ENCODE measurements at places on chromosomes 2 and 18. TPM values are rescaled to one million over a fixed set of nuclear protein-coding genes. Genes with fewer than 3 reads are reported as not detected.

STARD6 gene
- total RNA-seq: not detected

CHRNG gene
- total RNA-seq: not detected

TSPYL6 gene
- total RNA-seq: not detected

THSD7B gene
- not detected for total RNA-seq

ATG9A gene
- 18.6 TPM for total RNA-seq

BIN1 gene
- total RNA-seq: 89.3 TPM

OST4 gene
- 676 TPM for total RNA-seq

CNOT9 gene
- total RNA-seq: 46.7 TPM

UGT1A5 gene
- not detected for total RNA-seq

CCDC150 gene
- total RNA-seq: 23.5 TPM

SMCHD1 gene
- total RNA-seq: 11.6 TPM

ZBTB7C gene
- total RNA-seq: 0.84 TPM

ALKAL2 gene
- total RNA-seq: 2.0 TPM

ACOXL gene
- 0.06 TPM for total RNA-seq

ANKRD62 gene
- total RNA-seq: not detected

AGXT gene
- not detected for total RNA-seq

GRCh38 chr18:33755391-33755790 is 177.4 kb downstream of the ASXL3 start:
- DNase-seq: no peak

GRCh38 chr2:15758848-15759247 is 167.2 kb downstream of the DDX1 start:
- no peak for DNase-seq

DNA sequence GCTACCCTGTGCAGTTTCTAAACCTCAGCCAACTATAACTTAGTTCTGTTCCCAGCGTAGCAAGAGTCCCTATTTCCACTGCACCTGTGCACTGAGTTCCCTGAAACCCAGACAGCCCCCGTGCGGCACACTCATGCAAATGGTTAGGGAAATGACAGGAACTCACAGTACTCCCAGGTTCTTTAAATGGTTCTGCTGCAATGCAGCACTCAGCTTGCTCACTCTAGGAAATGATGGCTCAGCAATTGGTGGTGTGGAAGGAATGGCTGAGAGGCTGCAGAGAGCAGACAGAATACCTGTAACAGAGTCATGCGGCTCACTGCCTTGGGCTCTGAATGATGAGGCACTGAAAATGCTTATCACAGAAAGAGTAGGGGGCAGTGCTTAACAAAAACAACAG is 143.0 kb downstream of the RAD51AP2 start:
- DNase-seq: no peak

DNA sequence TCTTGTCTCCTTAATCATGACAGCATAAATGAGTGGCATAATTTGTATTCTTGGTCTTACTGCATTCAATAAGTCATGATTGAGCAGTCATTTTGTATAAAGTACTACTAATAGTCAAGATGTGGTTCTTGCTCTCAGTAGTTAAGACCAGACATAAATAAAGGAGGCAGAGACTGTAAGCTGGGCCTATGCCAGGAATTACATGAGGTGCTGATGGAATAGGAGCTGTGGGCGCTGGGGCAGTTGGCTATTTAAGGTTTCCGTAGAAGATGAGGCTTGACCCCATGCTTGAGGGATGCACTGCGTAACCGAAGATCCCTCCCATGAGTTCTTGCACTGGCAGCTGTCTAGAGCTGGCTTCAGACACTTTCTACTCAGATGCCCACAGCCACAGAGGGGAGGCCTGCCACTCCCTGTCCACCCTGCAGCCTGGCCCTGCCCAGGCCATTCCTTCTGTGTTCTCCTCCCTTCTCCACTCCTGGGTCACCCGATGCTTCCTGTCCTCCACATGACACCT is 150.9 kb upstream of the REV1 start:
- DNase-seq: peak; percentile 83

GRCh38 chr2:172153156-172153555 is 50.5 kb upstream of the DLX2 start:
- no peak for DNase-seq

- DNase-seq: no peak
These were observed 38.4 kb downstream of the RNF144A start for GRCh38 chr2:6955511-6956136.

DNA sequence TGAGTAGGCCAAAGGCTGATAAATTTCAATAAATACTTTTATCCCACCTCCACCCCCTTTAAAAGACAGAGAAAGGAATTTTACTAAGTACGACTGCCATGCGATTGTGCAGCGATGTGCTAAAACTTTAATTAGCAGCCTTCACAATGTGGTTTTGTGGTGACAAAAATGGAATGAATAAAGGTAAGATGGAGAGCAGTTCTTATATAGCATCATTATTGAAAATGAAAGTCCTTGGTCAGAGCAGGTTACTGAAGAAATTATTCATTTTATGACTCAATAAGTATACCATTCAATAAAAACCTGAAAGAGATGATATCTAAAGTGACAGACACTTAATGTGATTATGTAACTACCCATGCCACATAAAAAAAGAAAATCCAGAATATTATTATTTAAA is 33.2 kb upstream of the MTIF2 start:
- no peak for DNase-seq

DNA sequence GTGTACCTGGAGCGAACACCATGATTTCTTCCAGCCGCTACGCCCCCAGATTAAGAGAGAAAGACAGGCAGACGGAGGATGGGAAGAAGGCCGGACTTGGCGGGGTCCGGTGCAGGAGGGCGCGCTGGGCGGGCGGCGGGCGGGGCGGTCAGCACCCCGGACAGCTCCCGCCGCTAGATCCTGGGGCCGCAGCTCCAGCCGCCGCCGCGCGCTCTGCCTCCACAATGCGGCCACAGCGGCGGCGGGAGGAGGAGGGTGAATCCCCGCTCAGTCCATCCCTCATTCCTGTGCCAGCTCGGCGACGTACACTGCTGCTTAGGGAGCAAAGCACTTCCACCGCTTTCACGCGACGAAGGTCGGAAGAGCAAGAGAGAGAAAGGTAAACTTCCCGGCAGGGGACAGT is at the start of gene AKAIN1:
Gene AKAIN1, minus strand, starts transcription at position 226 of the 403 bp plus-strand sequence. Its CDS starts 204 bp downstream, at position 22.
- DNase-seq: peak; percentile 65

GRCh38 chr2:71895320-71896161 is 252.1 kb downstream of the CYP26B1 start:
- DNase-seq: no peak

DNA sequence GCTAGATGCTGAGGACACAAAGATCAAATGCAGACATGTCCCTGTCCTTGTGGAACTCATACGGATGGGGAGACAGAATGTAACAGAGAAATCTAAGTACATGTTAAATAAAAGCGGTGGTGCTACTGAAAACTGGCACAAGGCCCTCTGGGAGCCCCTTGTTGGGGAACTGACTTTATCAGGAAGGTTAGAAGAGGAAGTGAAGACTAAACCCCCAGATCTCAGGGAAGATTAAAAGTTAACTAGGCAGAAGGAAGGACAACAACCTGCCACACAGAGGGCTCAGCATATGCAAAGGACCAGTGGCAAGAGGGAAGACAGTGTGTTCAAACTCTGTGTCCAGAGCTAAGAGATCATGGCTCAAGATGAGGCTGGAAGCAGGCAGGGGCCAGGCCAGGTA is 4.8 kb downstream of the CACNB4 start:
- DNase-seq: no peak

GRCh38 chr18:67381608-67382150 is 134.8 kb downstream of the DSEL start:
- DNase-seq: no peak

GRCh38 chr2:191516260-191516659 is 161.7 kb upstream of the NABP1 start:
- DNase-seq: no peak

- DNase-seq: no peak
These were observed 215.1 kb upstream of the THUMPD2 start for GRCh38 chr2:39994151-39994550.

- no peak for DNase-seq
These were observed 97.2 kb downstream of the B3GNT2 start for GRCh38 chr2:62293151-62293489.

GRCh38 chr2:163888591-163888990 is 152.8 kb upstream of the FIGN start:
- no peak for DNase-seq

DNA sequence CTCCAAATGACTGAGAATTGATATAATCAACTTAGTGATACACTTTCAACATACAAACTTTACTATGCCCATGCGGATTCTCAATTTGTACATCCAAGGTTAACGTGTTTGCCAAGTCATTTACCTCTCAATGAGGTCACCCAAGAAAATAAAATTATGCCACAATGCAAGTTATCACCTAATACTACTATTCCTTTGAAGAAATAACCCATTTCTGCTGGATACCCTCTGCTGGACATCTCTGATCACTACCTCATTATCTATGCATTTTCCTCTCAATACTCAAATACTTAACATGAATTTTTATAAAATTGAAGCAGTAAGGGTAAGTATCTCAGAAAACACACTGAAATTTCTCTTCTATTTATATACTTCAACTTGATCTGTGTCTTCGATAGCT is 12.7 kb downstream of the HNRNPLL start:
- DNase-seq: no peak

- no peak for DNase-seq
These were observed 19.2 kb downstream of the PTGR3 start for GRCh38 chr18:75189696-75190095.

DNA sequence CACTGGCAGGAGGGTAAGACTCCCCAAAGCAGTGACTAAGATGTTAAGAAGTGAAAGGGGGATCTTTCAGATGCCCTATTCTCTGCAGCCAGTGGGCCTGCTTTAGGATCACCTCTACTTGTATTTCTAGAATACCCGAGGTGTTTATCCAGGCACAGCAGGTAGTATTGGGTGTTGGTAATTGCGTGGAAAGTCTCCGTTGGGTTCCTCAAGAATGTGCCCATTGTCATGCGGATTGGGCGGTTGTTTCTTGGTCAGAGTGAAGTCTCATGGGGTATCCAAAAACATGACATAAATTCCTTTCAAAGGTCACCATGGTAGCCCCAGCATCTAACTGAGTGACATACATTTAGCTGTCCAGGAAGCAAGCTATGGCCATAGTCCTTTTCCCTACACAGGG is 308.8 kb downstream of the RPIA start:
- DNase-seq: no peak

- DNase-seq: no peak
These were observed 121.2 kb downstream of the TCF4 start for GRCh38 chr18:55466789-55467188.

DNA sequence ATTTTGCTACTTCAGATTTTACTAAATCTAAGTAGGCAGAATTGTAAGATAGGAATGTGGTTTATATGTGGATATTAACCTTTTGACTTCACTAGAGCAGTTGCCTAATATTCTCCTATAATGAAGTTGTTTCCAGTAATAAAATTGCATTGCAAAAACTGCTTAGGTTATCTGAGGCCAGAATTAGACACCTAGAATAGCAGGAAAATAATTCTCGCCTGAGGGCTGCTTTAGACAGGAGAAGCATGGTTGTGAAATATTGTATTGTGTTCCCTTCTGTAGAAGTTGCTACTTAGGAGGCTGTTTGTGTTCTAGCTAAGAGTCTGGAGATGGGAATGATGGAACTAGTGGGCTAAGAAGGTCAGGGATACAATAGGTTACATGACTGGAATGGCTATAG is 146.3 kb downstream of the PLCL1 start:
- DNase-seq: no peak

GRCh38 chr18:50183556-50183955 is 11.4 kb downstream of the MYO5B start:
- peak; percentile 41 for DNase-seq

GRCh38 chr2:142307616-142308115 is 176.8 kb upstream of the LRP1B start:
- DNase-seq: no peak

DNA sequence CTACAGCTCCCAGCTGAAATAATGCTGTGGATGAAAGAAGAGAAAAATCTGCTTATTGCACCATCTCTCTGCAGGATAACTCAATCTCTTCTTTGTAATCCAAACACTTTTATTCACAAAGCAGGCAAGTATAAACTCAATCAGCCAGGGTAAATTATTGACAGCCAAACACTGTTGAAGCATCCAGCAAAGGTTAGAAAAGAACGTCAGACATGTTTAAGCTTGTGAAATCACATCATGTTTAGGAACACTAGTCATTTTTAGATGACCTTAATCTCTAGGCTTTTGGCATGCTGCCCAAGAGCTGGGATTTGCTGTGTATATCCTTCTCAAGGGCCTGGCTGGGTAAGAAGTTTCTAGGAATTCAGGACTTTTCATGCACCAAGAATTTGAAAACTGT is 1148.1 kb upstream of the FANCL start:
- DNase-seq: peak; percentile 88

GRCh38 chr2:44535376-44535775 is 173.6 kb downstream of the CAMKMT start:
- no peak for DNase-seq

DNA sequence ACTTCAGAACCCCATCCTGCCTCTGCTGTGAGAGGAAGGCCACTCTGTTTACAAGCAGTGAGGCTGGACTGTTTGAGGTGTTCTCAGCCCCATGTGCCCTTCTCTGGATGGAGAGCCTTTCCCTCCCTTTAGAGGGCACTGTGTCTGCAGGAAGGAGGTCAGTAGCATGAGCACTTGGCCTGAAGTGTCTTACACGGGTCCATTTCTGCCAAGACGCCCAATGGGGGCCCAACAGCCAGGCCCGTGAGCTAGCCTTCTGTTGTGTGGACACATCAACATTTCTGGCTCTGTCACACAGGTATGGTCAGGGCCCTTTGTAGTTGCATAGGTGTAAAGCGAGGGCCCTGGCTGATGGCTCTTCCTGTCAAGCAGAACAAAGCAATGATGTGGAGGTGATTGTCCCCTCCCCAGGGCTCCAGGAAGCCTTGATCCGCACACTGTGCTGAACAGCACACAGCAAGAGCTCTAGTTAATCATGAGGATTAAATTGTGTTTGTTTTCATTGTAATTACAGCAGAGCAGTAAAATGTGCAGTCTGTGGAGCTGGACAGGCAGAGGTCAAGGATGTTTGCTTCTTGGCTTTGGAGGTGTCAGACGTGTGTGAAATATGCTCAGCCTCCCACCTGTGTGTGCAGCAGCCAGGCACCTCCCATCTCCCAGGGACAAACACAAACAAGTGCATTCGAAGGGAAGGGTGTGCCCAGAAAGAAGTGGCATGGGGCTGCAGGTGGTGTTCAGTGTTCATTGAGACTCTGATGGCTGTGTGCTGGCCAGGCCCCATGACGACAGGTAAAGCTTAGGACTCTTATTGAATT is 132.1 kb downstream of the SH3RF3 start:
- DNase-seq: no peak

Measured in Caki2 (cell line).